Germinal center (tissue), 1 donor: ENCODE measurements at places on chromosomes 16 and 17.

- DNase-seq = no peak
These were observed 58.3 kb downstream of the TIMM22 start for GRCh38 chr17:1055231-1055630.

DNA sequence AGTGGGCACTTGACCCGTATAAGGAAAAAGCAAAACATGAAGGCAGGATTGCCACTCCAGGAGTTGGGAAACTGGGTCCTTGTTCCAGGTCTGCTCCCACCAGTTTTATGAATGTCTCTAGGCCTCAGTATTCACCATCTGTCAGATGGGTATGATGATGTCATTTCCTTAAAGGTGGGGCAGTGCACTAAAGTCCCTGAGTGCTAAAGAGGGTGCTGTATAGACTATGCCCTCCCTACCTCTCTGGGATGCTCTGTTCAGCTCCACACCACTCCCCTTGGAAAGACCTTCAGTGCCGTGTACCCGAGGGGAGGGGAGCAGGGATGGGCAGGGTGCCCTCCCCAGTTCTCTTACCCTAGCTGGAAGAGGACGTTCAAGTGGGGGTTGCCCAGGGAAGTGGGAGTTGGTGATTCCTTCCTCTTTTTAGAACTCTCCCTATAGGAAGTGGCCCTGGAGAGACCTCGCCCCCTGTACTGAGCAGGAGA, 2.2 kb downstream of the LASP1 start:
- DNase-seq = no peak

DNA sequence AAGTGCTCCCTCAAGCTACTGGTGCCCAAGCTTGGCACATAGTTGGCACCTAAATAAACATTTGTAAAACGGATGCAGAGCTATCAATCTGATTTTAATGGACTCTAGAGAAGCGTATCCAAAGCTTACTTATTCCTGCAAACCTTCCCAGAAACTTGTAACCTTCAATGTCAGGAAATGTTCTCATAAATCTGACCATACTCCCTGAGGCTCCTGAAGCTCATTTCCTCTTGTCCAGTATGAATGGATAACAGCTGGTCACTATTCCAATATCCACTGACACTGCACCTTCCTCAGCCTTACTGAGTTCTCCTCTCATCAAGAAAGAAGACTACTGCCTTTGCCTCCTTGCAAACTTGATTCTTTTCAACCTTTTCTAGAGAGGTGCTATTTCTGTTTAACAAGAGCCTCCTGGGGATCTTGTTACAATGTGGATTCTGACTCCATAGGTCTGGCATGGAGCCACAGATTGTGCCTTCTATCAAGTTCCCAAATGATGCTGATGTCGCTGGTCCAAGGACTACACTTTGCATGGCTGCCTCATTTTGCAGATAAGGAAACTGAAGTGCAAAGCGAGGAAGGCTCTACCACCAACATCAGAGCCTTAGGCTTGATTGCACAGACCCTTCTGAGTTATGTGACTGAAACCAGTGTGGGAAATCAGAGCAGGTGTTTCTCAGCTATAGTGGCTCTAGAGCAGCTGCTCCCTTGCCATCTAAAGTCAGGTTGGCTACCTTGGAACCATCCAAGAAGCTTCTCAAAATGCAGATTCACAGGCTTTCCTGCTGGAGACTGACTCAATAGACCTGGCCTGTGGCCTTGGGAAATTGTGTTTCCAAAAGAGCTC, 377.8 kb downstream of the SOX9 start:
- DNase-seq = no peak

- no peak for DNase-seq
These were observed 60.2 kb downstream of the TEX2 start for GRCh38 chr17:64202683-64203344.

GRCh38 chr17:50203086-50203485, 1.7 kb upstream of the COL1A1 start:
- no peak for DNase-seq

DNA sequence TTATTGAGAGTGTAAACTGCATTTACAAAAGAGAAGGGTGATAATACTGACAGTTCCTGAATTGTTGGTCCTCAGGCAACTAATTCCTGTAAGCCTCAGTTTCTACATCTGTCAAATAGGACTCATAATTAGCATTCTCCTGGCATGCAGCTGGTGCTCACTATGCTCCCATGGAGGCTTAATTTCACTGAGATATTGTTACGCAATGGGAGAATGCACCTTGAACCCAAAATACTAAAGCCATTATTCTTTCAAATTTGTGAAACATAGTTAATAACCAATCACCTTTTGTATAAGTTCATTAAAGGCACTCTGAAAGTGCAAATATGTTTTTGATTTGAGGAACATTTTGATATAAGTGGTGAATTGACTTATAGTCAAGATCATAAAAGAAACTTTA, 985.5 kb downstream of the CDH11 start:
- no peak for DNase-seq

GRCh38 chr16:59242556-59242955, 508.4 kb upstream of the GOT2 start:
- DNase-seq = no peak
